NCI-H1694 (cell line): ENCODE measurements at places on chromosomes 16 and 17.
A peak's percentile ranks its signal among the peaks of the same experiment; 100 is the strongest.

DNA sequence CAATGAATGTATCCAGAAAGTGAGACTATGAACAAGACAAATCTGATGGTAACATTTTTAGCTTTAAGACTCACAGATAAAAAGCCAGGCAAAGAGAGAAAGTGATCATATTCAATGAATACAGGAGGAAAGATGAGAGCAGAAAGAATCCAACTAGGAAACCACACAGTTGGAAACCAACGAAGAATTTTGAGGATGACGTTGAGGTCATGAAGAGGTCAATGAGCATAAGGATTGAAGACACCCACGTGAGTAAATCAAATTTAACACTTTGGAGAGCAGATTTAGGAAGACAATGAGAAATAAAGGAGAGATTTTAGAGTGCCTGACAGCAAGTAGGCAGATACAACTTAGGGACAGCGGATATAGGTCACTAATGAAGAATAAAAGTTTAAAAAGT is 948.1 kb downstream of the KCNJ2 start:
- no peak for DNase-seq

GRCh38 chr16:50274326-50275097 is 8.2 kb downstream of the ADCY7 start:
- DNase-seq, result no peak

DNA sequence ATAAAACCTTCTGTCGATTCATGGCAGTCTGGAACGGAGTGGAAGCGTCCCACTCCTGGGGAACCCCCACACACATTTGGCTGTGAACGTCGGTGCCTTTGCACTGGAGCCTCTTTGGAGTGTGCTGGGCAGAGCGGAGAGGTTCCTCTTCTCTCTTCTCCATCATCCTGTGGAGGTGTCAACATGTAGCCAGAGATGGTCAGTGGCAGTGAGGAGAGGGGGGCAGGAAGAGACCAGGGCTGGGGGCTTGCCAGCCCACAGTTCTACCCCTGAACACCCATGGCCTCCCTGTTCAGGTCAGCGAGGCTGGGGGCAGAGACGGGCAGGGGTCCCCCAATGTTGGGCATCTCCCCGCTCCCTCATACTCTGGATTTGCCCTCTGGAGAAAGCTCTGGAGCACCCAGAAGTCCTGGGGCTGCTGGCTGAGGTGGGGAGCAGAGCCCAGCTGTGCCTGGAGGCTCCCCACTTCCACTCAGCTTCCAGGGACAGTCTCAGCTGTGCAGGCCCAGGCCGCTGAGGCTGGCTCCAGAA is 223.7 kb downstream of the SEC14L1 start:
- DNase-seq, result no peak

GRCh38 chr16:14193316-14193871 is 122.3 kb downstream of the MRTFB start:
- DNase-seq, result no peak

DNA sequence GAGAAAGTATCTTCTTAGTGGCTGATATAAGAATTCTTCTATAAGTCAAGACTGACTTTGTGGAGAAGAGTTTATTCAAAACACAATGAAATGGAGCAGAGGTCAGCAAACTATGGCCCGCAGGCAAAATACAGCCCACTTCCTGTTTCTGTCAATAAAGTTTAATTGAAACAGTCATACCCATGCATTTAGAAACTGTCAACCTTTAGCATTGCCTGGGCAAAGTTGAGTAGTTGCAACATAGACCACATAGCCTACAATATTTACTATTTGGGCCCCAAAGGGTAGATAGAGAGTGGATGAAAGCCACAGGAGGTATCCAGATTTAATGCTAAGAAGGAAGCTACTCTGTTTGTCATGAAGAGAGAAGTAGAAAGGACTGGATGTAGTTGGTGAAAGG is 38.0 kb downstream of the ACSM2B start:
- no peak for DNase-seq

DNA sequence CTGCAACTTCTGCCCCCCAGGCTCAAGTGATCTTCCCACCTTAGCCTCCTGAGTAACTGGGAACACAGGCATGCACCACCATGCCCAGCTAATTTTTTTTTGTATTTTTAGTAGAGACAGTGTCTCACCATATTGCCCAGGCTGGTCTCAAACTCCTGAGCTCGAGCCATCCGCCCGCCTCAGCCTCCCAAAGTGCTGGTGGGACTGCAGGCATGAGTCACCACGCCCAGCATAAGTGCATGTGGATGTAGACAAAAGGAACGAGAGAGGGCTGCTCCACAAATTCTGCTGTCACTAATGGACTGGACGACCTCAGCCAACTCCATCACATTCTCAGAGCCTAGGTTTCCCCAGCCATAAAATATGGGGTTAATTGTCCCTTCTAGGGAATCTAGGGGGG is 7.7 kb upstream of the SP2 start:
- no peak for DNase-seq

- no peak for DNase-seq
Measured at GRCh38 chr16:85988723-85989313, 89.9 kb downstream of the IRF8 start.

DNA sequence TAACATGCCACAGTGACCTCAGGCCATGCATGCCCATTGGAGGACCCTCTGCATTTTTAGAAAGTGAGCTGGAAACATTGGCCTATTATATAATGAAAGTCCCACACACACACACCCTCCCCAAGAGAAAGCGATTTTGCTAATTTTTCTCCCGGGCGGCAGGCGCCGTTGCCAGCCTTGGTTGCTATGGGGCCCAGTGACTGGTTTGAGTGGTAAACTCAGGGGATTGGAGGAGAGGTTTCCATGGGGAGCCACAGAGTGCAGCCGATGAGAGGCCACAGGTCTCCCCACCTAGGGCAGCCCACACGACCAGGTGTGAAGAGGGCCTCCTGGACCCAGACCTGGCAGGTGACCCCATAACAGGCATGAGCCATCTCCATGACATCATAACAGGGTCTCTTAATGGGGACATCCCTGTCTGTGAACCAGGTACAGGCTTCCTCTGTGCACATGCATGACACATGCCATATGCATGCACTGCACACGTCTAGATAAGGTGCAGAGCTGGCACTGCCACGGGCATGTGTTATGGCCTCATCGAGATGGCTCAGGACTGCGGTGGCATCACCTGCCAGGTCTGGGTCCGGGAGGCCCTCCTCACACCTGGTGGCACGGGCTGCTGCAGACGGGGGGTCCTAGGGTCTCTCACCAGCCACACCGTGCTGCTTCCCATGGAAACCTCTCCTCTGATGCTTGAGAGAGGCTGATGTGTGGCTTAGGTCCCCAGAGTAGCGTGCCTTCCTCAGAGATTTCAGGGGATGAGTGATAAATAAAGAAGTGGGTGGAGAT is 144.1 kb downstream of the RBFOX3 start:
- no peak for DNase-seq

GRCh38 chr16:73724503-73724902 is 572.1 kb upstream of the PSMD7 start:
- no peak for DNase-seq

GRCh38 chr17:75589919-75590303 is 2.3 kb downstream of the MYO15B start:
- no peak for DNase-seq

DNA sequence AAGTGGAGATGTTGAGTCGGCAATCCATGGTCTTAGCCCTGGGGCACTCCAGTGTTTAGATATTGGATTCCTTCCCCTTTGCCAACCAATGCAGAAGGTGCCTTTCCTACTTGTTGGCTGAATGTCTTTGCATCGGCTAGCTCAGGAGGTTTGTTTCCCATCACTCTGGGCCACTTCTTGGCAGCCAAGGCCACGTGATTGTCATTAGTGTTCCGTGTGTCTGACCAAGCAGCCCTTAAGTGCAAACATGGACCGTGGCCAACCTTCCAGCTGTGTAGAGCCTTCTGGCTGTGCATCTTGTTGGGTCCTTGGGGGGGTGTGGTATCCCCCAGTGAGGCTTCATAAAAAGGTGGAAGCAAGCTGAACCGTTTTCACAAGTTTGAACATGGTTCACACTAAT is 66.0 kb downstream of the GNAO1 start:
- DNase-seq, result no peak

DNA sequence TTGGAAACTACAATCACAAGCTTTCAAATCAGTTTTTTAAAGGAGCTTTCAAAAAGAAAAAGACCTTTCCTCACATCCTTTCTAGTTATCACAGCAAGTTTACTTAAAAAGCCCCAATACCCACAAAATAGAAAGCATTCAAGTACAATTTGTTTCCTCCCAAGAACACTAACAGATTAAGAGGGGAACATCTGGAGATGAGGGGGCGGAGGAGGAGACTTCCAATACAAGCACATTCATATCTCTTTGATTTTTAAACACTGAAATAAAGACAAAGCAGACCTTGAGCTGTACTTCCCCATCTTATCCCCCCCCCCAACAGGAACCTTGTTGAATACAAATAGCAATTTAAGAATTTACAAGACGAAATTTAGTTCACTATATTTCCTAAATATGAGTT is 2.0 kb downstream of the YWHAE start:
- no peak for DNase-seq

DNA sequence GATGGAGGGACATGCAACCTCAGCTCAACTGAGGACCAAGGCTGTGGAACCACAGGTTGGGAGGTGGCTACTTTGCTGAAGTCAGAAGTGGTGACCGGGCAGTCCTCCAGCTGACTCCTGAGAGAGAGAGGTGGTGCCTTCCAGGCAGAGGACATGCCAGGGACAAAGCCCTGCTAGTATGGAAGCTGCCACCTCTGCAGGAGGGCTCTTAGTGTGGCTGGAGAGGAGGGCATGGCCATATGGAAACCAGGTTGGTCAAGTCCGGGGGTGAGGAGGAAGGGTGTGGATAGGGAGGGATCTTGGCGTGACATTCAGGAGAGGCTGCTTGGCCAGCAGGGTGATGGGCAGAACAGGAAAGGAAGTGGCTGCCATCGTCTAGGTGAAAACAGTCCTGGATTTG is 5.7 kb downstream of the C16orf86 start:
- no peak for DNase-seq

GRCh38 chr17:55265311-55266021 is 706 bp downstream of the HLF start:
- DNase-seq, result no peak

GRCh38 chr16:56241596-56241995 is 50.3 kb downstream of the GNAO1 start:
- no peak for DNase-seq

GRCh38 chr16:82454152-82454551 is 172.6 kb upstream of the CDH13 start:
- no peak for DNase-seq

GRCh38 chr16:16071631-16072244 is 122.3 kb downstream of the ABCC1 start:
- no peak for DNase-seq

- DNase-seq, result no peak
Measured at GRCh38 chr16:85959686-85960085, 60.7 kb downstream of the IRF8 start.

GRCh38 chr16:73059779-73060615 is 12.1 kb upstream of the ZFHX3 start:
- DNase-seq, result no peak

DNA sequence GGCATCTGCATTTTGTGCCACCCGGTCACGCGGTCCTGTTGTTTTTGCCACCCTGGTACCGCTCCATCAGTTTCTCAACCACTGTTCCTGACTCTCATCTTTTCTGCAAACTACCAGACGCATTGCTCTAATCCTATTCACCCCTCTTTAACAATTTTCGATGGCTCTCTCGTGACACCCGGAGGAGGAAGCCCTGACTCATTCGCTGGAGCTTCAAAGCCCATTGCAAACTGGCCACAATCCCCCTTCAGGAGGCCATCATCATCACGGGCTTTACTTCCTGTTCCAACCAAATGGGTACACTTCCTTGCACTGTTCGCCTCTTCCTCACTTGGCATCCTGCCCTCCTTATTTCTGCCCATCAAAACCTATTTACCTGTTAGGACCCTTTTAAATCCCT is 155.3 kb downstream of the RGS9 start:
- no peak for DNase-seq

DNA sequence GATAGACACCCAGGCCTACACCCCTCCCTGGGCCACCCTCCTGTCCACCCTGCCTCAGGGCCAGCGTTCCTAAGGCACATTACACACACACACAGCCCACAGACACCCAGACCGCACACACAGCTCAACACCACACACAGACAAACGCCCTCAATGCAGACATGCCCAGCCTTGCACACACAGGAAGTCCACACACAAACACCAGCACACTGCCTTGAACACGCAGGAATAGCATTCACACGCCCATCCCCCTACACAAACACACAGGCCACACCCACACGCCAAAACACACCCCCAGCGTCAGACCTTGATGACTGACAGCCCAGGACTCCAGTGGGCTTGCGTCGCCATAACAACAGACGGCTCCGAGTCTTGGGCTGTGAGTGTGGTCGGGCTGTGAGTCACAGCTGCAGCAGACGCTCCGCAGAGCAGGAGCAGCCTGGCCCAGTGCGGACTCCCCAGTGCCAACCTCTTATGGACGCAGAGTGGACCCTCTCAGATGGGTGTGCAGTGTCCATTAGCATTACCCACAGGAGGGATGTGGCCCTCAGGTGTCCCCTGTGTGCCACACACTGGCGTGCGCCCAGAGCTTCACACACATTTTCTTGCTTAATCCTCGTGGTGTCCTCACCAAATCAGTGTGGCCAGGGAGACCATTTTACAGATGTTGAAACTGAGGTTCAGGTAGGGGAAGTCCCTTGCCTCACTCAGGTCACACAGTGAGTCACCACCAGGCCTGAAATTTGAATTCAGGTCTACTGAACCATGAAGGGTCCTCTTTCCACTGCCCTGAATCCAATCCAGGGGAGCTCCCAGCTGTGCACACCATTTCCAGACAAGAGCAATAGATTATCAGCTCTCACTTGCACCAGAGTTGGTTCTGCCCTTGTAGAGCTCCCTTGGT is 17.8 kb upstream of the RAI1 start:
- DNase-seq, result peak; percentile 67

GRCh38 chr16:49455991-49456745 is 82.6 kb downstream of the C16orf78 start:
- no peak for DNase-seq

- no peak for DNase-seq
Measured at GRCh38 chr16:65749506-65749905, 617.0 kb upstream of the CDH5 start.

DNA sequence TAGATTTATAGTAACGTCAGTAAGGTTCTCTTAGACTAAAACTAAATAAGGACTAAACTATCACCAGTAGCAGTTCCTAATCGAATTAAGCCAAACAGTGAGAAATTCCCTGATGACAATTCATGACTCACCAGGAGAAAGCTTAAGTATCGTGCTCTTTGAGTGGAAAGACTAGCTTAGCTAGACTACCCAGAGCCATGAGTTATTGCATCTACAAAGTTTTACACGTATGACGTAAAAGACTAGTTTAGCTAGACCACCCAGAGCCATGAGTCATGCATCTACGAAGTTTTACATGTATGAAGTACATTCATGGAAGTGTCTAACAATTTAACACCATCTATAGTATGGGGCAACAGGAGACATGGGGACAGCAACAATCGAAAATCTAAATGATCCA is 36.6 kb downstream of the UBE2G1 start:
- DNase-seq, result no peak

- DNase-seq, result no peak
Measured at GRCh38 chr16:57390636-57391295, 13.8 kb upstream of the CCL17 start.

- no peak for DNase-seq
Measured at GRCh38 chr17:76132574-76133338, 8.3 kb downstream of the FOXJ1 start.
